ENCODE measurements at places on chromosomes 12 and 14.

- no peak for DNase-seq
Measured at GRCh38 chr14:73785336-73785833, 66.2 kb upstream of the PTGR2 start.

- DNase-seq = no peak
Measured at GRCh38 chr12:112148031-112148513, 22.7 kb downstream of the TRAFD1 start.

- no peak for DNase-seq
Measured at GRCh38 chr14:91509878-91510170, 286 bp downstream of the PPP4R3A start.

- peak; percentile 68 for DNase-seq
Measured at GRCh38 chr12:29220632-29221336, 71.7 kb downstream of the FAR2 start.

DNA sequence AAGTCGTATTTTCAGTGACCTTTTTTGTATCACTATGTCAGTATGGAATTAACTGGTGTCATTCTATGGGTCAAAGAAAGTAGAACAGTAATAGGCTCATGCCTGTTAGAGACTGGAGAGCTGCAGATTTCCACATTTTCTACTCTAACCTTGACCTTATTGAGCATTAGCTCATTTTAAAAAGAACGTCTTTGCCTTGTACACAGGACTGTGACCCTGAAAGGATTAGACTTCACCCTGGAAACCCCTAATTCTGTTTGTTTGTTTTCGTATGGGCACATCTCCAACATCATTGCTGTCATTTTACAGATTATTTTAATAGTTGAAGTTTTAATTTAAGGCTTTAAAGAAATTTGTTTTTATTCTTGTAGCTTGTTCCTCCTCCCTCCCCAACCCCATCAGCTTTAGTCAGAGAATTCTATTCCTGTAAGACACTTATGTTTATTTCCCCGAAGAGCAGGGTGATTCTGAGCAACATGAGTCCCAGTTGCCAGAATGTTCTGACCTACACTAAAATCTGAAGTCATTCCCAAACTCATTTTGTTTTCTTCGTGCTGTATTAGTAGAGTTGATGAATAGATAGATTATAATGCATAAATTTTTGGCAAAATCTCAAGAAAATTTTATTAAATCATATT lies 451.3 kb downstream of the FOXG1 start:
- no peak for DNase-seq

GRCh38 chr12:14841761-14842160 lies 1.6 kb downstream of the ART4 start:
- no peak for DNase-seq

GRCh38 chr12:23760495-23760894 lies 189.0 kb downstream of the SOX5 start:
- DNase-seq = no peak

GRCh38 chr14:91067186-91067585 lies 6.7 kb upstream of the RPS6KA5 start:
- no peak for DNase-seq

DNA sequence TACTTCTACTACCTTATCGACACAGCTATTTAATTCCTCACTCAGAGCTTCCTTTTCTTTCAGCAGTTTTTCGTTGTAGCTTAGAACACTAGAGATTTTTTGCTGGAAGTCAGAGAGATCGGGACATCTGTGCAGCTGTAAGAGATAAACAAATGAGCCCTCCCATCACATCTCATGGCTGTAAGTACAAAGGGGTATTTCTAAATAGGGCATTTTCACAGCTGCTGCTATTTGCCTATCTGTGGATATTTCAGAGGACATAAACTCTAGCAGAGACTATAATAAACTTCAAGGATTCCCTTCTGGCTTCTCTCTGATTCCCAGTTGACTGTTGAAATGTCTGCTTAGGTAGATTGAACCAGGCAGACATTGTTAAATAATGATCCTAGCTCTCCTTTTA lies 76.1 kb upstream of the SAV1 start:
- no peak for DNase-seq

GRCh38 chr14:61482348-61483206 lies 161.2 kb downstream of the PRKCH start:
- no peak for DNase-seq

DNA sequence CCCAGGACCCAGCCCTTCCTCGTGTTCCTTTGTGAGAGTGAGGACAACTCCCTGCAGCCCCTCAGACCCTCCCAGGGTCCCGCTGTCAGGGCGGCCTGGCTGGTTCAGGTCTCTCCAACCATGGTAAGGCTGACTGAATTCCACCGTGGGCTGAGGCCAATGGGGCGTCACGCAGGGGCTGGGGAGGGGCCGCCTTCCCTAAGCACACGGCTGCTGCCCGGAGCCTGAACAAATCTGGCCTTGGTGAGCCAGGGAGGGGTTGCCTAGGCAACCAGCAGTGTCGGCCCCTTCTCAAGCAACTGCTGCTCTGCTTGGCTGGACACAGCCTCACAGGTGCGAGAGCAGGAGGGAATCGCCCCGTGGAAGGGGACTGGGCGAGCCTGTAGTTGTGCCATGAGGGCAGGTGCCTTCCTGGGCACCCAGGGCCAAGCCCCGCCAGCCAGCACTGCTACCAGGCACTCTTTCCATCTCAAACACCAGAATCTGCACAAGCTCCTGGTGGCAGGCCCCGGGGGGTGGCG lies 37.0 kb upstream of the GALNT9 start:
- no peak for DNase-seq

DNA sequence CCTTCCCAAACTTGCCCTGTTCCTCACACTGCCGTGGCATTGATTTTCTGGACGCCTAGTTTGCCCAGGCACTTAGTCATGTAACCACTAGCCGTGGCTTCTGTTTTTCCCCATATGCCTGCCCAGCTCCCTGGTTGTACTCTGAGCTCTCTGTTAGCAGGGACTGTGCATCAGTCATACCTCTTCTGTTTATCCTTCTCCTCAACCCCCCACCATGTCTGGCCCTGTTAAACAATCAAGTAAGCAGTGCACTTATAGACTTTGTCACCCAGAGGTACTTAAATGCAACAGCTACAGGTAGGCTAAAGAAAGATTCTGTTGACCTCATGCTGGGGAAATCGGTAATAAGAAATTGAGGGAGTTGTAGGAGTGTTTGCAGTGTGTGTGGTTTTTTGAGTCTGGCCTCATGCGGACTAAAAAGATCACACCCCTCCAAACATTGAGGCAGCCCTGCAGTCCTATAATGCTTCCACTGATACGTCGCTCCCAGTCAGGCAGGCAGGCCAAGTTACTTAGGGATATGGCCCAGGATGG lies 17.0 kb downstream of the UBE3B start:
- DNase-seq = no peak

- DNase-seq = no peak
Measured at GRCh38 chr14:35883677-35884293, 57.6 kb downstream of the BRMS1L start.

DNA sequence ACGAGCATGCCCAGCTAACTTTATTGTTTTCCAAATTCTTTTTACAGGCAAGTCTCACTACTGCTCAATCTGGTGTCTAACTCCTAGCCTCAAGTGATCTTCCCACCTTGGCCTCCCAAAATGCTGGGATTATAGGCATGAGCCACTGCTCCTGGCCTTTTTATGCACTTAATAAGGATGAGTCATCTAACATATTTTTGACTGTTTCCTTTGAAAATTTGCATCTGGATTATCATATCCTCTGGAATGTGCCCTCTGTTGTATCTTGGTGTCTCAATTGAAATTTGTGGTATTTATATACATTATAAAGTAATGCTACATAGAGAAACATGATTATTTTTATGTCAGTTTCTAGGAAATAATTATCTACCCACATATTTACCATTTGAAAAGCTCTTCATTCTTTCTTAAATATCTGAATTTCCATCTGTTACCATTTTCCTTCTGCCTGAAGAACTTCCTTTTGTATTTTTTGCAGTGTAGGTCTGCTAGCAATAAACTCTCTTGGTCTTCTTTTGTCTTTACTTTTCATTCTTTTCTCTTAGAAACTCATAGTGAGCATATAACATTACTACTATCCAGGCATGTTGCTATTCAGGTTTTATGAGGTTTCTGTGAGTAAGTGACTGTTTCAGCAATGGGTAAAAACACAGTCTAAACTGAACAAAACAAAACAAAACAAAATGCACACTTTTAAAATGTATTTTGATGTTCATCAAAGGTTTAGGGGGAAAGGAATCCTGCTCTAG lies 52.8 kb upstream of the CNOT2 start:
- DNase-seq = no peak

DNA sequence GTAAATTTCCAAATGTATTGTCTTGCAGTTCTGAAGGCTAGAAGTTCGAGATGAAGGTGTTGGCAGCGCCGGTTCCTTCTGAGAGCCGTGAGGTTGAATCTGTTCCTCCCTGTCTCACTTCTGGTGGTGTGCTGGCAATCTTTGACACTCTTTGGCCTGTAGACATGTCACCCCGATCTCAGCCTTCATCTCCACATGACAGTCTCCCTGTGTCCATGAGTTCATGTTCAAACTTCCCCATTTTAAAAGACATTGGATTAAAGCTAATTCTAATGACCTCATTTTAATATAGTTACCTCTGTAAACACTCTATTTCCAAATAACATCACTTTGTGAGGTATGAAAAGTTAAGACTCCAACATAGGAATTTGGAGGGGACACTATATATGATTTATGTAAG lies 4.1 kb upstream of the RBM19 start:
- no peak for DNase-seq

GRCh38 chr12:67364228-67364627 lies 95.1 kb downstream of the CAND1 start:
- DNase-seq = no peak

DNA sequence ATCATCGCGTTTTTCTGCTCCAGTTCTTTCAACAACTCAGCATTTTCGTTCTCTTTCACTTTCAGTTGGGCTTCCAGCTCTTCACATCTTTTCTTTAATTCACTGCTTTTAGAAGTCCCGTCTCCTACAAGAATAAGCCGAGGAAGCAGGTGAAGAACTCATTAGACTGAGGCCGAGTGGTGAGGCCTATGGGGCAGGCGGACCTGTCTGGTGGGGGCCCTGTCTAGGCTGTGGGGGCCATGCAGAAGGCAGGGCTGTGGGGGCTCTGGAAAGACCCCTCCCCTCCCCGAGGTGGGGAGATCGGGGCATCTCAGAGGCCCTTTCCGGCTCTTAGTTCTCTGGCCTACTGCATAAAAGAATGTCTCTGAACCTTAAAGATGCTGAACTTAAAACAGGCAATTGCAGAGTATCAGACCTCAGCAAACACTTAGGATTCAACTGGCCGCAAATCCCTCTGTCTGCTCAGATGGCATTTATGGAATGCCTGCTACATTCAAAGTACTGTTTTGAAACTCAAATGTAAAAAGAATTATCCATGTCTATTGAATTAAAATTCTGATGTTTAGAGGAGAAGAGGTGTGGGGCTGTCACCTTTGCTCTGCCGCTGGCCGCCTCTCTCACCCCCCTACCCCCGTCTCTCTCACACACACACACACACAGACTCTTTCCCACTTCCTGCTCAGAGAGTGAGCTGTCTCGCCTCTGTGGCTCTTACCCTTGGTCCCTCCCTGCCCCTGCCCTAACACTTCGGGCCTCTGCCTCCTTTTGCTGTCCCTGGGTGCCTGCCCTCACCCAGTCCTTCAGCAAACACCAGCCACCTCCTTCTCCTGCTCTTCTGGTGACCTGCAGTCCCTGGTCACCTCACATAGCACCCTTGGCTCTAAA lies 34.7 kb downstream of the CCDC92 start:
- no peak for DNase-seq

GRCh38 chr14:55819610-55820304 lies 239.8 kb downstream of the KTN1 start:
- no peak for DNase-seq

- DNase-seq = no peak
Measured at GRCh38 chr12:80710727-80711449, 3.5 kb downstream of the MYF6 start.

DNA sequence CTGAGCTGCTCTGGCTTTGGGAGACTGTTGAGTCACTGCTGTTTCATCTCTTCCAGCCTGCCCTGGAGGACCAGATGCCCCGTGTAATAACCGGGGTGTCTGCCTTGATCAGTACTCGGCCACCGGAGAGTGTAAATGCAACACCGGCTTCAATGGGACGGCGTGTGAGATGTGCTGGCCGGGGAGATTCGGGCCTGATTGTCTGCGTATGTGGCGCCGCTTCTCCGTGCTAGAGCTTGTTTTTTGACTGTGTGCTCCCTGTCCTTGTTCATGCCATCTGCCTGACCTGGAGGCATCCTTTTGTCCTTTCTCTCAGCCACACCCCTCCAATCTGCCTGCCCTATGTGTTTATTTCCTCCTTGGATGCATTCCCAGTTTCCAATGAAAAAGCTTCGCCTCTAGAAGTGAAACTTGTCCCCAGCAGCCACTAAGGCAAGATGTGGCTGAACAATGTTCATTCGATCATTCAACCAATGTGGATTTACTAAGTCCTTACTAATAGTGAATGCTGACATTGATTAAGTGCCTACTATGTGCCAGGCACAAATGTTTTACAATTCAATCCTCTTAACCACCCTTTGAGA lies 98.6 kb downstream of the NT5DC3 start:
- DNase-seq = no peak

GRCh38 chr14:24700511-24700910 lies 66.5 kb upstream of the GZMB start:
- no peak for DNase-seq

GRCh38 chr12:68387338-68387737 lies 55.2 kb upstream of the MDM1 start:
- DNase-seq = no peak

- no peak for DNase-seq
Measured at GRCh38 chr12:12099102-12099501, 28.4 kb downstream of the BCL2L14 start.

- no peak for DNase-seq
Measured at GRCh38 chr12:85182699-85183098, 97.3 kb upstream of the ALX1 start.

- DNase-seq = peak; percentile 40
Measured at GRCh38 chr12:29066011-29066588, 83.0 kb upstream of the FAR2 start.

GRCh38 chr12:131309700-131310099 lies 356.0 kb downstream of the ADGRD1 start:
- no peak for DNase-seq

- DNase-seq = no peak
Measured at GRCh38 chr12:46207644-46208043, 61.2 kb downstream of the SLC38A1 start.

- no peak for DNase-seq
Measured at GRCh38 chr14:34111953-34112352, 161.1 kb upstream of the EGLN3 start.

- DNase-seq = no peak
Measured at GRCh38 chr14:94386085-94387031, 2.0 kb downstream of the SERPINA1 start.
